ENCODE measurements at places on chromosomes 6 and 20.

GRCh38 chr6:125169522-125169921 lies 15.9 kb downstream of the TPD52L1 start:
- DNase-seq, result no peak

DNA sequence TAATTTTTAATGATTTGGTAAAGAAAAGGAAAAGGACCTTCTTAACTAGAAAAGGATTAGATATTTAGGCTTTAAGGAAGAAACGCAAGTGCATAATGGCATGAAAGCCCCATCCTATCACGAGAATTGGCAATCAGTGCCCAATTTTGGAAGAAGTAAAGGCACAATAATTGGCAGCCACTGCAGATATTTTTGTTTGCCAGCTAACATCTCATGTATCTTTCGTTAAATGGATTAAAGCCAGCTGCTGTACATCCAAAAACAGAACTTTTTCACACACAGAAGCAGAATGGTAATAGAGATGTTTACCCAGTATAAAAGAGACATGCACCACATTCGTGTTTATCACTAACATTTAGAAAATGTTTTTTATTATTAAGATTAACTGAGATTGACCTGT lies 180.3 kb downstream of the C6orf118 start:
- DNase-seq, result no peak

DNA sequence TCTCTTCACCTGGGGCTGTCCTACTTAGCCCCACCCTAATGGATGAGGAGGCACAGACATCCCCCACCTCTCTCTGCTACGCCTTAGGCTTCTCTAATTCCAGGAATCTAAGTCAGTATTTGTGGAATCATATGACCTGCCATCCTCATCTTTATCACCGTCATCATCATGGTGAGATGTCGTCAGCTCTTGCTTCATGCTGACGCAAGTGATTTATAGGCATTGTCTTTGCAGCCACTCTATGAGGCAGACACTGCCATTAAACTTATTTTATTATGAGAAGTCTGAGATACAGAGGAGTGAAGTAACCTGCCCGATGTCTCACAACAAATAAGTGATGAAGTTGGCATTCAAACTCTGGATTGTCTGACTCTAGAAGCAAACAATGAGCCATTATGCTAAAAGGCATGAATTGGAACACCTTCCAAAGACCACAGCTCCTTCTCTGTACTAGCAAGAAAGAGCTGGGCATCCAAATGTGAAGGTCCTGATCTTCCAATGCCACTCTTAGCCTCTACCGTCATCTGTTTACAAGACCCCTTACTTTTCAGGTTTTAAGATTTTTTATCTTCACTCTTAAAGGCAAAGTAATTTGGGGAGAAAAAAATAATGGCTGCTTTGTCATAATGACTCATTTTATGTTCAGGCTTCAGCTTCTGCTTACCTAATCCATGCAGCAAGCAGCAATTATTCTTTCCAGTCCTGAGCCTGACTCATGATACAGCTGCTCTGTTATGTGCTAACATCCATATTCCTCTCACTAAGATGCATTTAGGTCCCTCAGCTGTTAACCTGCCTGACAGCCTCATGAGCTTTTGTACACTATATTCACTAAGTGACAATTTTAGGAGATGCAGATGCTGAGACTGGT lies 113.7 kb upstream of the BCLAF1 start:
- DNase-seq, result no peak

DNA sequence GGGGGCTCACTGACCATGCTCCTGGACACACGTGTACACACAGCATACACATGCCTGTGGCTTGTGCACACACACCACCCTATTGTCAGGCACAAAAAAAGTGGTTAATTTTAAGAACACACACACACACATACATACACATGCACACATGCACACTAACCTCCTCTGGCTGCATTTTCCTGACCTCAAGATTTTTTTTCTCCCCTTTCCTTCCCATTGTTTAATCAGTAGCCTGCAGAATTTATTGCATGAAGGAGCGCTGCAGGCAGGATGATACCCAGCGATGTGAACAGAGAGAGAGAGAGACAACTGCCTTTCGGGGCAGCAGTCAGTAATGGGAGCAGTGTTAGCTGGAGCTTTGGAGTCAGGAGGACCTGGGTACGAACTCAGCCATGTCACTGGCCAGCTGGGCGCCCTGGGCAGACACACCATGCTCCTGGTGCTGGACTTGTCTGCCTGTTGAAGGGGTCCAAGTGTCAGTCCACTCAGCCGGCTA lies 990 bp upstream of the TRAF3IP2 start:
- no peak for DNase-seq

DNA sequence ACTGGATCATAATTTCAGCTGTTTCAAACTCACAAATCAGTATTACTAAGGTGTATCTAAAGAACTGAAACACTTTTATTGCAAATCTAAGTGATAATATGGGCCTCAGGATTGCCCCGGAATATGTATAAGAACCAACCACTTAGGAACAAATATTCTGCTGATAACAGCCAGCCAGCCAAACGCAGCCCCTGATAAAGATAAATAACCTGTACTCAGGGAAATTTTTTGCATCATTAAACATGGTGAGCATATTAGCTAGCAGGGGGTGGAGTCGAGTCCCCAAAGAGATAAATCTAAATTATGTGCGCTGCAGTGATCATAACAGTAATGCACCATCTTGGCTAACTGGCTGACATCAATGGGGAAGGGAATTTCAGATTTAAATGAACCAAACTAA lies 410.2 kb upstream of the MAP3K7 start:
- no peak for DNase-seq

DNA sequence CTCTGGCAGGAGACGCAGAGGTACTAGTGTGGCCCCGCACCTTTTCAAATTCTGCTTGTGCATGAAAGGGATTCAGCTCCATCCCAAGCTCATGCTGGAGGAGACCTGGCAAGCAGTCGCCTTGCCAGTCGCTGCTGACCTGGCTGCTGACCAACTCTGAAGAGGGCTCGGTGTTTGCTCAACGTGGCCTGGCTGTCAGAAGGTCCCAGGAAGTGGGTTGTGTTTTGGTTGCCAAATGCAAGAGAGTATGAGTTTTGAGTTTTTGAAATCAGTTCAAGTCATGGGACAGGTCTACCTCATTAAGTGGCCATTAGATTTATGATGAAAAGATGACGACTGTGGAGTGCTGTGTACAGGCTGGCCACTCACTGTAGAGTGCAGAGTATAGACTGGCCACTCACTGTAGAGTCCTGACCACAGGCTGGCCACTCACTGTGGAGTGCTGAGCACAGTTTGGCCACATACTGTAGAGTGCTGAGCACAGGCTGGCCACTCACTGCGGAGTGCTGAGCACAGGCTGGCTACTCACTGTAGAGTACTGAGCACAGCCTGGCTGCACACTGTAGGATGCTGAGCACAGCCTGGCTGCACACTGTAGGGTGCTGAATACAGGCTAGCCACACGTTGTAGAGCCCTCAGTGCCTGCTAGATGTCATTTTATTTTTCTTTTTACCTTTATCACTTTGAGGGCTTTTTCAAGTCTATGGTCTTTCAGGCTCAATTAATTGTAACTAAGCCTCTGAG lies 193.9 kb downstream of the ZNF217 start:
- no peak for DNase-seq

GRCh38 chr6:96299525-96299924 lies 222.1 kb upstream of the UFL1 start:
- no peak for DNase-seq

Measured in GM13976 (cell line).